ENCODE measurements at places on chromosomes 12 and 14. TPM values are rescaled to one million over a fixed set of nuclear protein-coding genes. Genes with fewer than 3 reads are reported as not detected.

Gene VAMP1
- total RNA-seq = 6.4 TPM

Gene KRT77
- total RNA-seq = not detected

Gene HCAR2
- total RNA-seq = not detected

Gene TSPAN19
- 0.16 TPM for total RNA-seq

Gene CCDC88C
- 14.3 TPM for total RNA-seq

Gene ACOT6
- not detected for total RNA-seq

Gene C14orf132
- total RNA-seq = 72.5 TPM

Gene HOXC12
- not detected for total RNA-seq

Gene NPFF
- not detected for total RNA-seq

Data from occipital lobe (tissue), 3 donors.